Effector memory CD8-positive, alpha-beta T cell (primary cell): ENCODE measurements at places on chromosomes 1 and 21.

- H3K27ac ChIP-seq, result no peak overlapping the region
- no peak overlapping the region for H3K4me3 ChIP-seq
- no peak for DNase-seq
- H3K4me1 ChIP-seq, result no peaks in the 10 kb centered on the region
- no peaks in the 10 kb centered on the region for H3K36me3 ChIP-seq
- no peaks in the 10 kb centered on the region for H3K27me3 ChIP-seq
These were observed 344.6 kb upstream of the LYPLAL1 start for GRCh38 chr1:218829097-218829496.

GRCh38 chr1:234760303-234760723 is 150.3 kb upstream of the IRF2BP2 start:
- DNase-seq, result no peak
- H3K27ac ChIP-seq, result no peak overlapping the region
- peak overlapping the region; percentile 42 for H3K4me3 ChIP-seq
- H3K27me3 ChIP-seq, result peaks cover 5% of the 10 kb centered on the region

- H3K4me3 ChIP-seq, result no peak overlapping the region
- no peaks in the 10 kb centered on the region for H3K4me1 ChIP-seq
- H3K36me3 ChIP-seq, result no peaks in the 10 kb centered on the region
- no peak for DNase-seq
- H3K27me3 ChIP-seq, result no peaks in the 10 kb centered on the region
These were observed 36.7 kb downstream of the NFIA start for GRCh38 chr1:61119085-61119484.

DNA sequence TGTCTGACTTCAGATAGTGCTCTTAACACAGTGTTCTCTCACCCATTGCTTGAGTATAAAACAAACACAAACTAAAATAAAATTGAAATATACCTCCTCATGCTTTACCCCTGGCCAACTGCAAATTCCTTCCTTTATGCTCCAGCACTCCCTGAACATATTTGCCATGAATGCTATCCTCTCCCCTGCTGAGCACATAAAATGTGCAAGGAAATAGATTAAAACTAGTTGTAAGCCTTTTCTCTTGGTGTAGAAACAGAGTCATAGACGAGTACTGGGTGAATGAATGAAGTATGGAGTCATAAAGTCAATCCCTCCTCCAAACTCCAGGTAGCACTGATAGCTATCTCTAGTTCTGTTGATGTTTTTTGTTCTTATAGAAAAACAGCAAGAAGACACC is 2.6 kb downstream of the GPR161 start:
- peaks cover 55% of the 10 kb centered on the region for H3K27me3 ChIP-seq
- H3K4me1 ChIP-seq, result peaks cover 13% of the 10 kb centered on the region
- H3K36me3 ChIP-seq, result no peaks in the 10 kb centered on the region
- no peak overlapping the region for H3K27ac ChIP-seq

GRCh38 chr1:30719406-30720270 is 3.7 kb downstream of the MATN1 start:
- H3K4me1 ChIP-seq, result peaks cover 10% of the 10 kb centered on the region
- no peaks in the 10 kb centered on the region for H3K27me3 ChIP-seq
- peak overlapping the region; percentile 99 for H3K27ac ChIP-seq
- DNase-seq, result no peak
- peak overlapping the region; percentile 88 for H3K4me3 ChIP-seq

DNA sequence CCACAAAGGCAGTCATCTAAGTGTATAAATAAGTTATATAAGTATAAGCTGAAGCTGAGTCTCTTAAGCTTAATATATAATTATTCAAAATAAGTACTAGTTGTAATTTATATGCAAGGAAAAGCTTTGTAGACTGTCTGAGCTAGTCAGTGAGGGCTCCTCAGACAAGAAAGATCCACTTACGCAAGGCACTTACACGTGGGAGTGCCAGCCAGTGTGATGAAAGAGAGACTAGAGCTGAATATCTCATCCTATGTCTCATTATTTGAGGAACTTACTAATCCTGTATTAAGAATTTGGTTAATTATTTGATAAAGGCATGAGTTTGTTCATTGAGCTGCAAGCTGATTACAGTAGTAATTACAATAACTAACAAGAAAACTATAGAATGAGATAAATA is 146.9 kb downstream of the PDE4B start:
- no peaks in the 10 kb centered on the region for H3K27me3 ChIP-seq
- H3K4me1 ChIP-seq, result no peaks in the 10 kb centered on the region
- no peak for DNase-seq
- H3K27ac ChIP-seq, result no peak overlapping the region
- H3K4me3 ChIP-seq, result no peak overlapping the region

DNA sequence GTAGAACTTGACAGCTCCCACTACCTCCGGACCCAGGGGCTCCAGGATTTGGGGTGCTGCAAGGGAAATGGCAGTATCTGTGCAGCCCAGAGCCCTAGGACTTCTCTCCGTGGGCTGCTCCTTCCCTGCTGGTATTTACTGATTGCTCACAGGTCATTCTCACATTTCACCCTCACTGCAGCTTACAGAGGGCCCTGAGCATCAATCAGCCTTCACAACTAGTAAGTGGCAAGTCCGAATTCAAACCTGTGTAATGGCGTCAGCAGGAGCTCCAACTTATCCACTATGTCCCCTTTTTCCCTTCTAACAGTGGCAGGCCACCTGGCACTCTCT is 32.4 kb downstream of the PIK3C2B start:
- no peaks in the 10 kb centered on the region for H3K27me3 ChIP-seq
- peak overlapping the region; percentile 9 for H3K4me3 ChIP-seq
- peak overlapping the region; percentile 97 for H3K27ac ChIP-seq
- no peak for DNase-seq
- H3K36me3 ChIP-seq, result peaks cover 5% of the 10 kb centered on the region

DNA sequence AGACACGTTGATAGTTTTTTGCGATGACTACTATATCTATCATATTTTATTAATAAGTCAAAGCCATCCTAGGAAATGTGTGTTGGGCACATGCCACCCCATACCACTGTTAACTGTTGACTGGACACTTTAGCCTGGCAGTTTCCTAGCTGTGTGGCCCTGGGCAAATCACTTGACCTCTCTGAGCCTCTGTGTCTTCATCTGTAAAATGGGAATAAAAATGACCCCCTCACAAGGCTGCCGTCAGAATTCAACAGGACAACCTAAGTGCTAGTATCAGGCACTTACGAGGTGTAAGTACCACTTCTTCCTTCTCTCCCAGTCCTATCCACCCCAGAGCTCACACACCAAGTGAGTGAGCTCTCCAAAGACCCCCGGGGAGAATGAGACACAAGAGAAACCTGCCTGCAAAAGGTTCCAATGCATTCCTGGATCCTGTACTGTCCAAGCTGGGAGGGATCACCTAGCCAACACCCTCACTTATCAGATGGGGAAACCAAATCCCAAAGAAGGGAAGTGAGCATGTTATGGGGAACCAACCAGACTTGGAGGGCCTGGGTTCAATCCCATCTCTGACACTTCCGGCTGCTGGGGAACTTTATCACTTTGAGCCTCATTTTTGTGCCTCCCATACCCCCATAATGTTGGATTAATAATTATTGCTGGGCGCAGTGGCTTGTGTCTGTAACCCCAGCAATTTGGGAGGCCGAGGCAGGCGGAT is 24.9 kb downstream of the HSPG2 start:
- DNase-seq, result no peak
- H3K27ac ChIP-seq, result no peak overlapping the region
- H3K36me3 ChIP-seq, result peaks cover 3% of the 10 kb centered on the region
- peaks cover 4% of the 10 kb centered on the region for H3K27me3 ChIP-seq
- peaks cover 10% of the 10 kb centered on the region for H3K4me1 ChIP-seq

DNA sequence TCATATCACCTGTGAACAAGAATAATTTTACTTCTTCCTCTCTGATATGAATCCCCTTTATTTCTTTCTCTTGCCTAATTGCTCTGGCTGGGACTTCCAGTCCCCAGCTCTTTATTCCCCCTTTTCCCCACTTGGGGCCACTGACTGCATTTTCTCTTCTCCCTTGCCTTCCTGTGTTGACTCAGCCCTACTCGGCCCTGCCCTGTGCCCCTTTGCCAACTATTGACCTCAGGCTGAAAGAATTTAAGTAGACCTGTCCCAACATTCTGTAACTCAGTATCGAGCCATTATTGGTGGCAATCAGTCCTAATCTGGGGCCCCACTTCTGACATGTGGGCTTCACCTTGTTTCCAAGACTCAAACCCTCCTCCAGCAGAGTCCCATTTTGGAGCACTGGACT is 60.6 kb upstream of the STUM start:
- H3K4me1 ChIP-seq, result peaks cover 6% of the 10 kb centered on the region
- DNase-seq, result no peak
- peaks cover 13% of the 10 kb centered on the region for H3K27me3 ChIP-seq
- H3K36me3 ChIP-seq, result peaks cover 2% of the 10 kb centered on the region
- no peak overlapping the region for H3K4me3 ChIP-seq

DNA sequence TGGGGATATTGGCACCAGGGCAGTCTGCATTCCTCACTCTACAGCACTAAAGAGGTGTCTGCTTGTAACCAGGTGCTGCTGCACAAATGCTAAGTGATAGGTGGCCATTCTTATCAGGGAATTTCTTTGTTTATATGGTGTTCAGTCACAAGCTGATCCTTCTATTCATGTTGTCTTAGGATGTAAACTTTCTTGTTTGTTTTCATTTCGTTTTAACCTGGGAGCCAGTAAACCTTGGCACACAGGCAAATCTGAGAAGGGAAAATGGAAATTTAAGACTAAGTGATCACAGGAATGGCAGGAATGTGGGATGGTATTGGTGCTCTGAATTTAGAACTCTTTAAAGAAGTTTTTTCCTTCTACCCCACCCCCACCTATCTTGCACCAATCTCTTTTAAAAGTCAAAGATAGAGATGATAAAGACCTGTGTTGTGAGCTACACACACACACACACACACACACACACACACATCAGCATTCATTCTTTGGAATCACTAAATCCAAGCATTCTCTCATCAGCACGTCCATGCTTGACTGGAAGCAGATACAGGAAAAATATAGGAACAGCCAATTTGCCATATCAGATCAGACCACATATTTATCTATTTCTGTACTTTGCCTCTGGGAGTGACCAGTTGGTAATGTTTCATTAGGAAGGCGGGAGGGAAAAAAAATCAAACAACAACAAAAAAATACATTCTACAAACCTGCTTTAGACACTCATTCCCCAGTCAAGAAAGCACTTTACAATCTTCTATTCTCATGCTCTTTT is 451.4 kb upstream of the ADGRL2 start:
- H3K4me3 ChIP-seq, result no peak overlapping the region
- no peak for DNase-seq
- H3K36me3 ChIP-seq, result no peaks in the 10 kb centered on the region
- no peak overlapping the region for H3K27ac ChIP-seq
- no peaks in the 10 kb centered on the region for H3K4me1 ChIP-seq
- no peaks in the 10 kb centered on the region for H3K27me3 ChIP-seq

DNA sequence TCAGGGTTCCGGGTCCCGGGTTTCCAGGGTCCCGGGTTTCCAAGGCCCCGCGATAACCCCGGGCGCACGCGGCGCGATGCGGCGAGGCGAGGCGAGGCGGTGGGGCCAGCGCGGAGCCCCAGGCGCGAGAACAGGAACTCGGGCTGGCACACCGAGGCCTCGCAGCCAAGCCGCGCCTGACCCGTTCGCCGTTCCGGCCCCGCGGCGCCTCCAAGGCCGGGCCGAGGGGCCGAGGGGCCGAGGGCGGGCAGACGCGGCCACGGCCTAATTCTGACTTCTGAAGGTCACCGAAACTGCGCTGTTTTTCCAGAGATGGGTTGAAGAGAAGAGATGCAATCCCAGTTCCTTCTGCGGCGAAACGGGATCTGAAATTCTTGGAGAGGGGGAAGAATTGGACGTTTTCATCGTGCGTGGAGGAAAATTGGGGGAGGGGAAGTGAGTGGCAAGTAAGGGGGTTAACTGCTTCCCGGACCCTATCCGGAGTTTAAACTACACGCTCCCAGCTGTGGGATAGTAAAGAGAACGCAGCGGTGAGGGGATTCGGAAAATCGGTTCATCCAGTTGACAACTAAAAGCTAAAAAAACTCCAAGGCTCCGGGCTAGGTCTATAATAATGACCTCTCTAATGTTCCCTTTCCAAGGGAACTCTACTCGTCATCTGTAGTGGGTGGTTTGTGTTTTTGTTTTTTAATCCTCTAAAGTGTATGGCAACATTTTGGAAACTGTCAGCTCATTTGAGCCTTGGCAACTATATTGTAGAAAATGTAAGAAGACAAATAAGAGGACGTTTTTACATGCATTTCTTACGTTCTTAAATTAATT is 8.2 kb downstream of the TBX15 start:
- H3K4me3 ChIP-seq, result no peak overlapping the region
- no peak for DNase-seq
- no peaks in the 10 kb centered on the region for H3K36me3 ChIP-seq
- peaks cover 3% of the 10 kb centered on the region for H3K4me1 ChIP-seq
- no peak overlapping the region for H3K27ac ChIP-seq

DNA sequence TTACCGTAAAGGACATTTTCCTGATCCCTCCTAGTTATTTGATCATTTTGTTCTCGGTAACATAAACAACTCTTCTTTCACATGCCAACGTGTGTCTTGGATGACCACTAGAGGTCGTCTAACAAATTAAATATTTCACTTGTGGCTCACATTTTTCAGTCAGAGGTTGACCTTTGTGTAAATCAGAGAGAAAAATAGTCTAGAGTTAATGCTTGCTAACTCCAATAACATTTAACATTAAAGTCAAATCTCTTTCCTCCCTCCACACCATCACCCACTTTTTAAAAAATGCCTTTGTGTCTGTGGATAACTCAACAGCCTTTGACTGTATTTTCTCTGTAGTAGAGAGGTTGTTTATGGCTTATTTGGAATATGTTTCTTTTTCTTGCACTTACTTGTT is 220.5 kb upstream of the B3GALT2 start:
- H3K4me1 ChIP-seq, result peaks cover 13% of the 10 kb centered on the region
- H3K36me3 ChIP-seq, result no peaks in the 10 kb centered on the region
- H3K4me3 ChIP-seq, result no peak overlapping the region
- no peak overlapping the region for H3K27ac ChIP-seq

GRCh38 chr1:111873460-111874030 is 115.9 kb downstream of the KCND3 start:
- no peak overlapping the region for H3K4me3 ChIP-seq
- H3K27ac ChIP-seq, result no peak overlapping the region
- no peaks in the 10 kb centered on the region for H3K36me3 ChIP-seq
- no peak for DNase-seq

DNA sequence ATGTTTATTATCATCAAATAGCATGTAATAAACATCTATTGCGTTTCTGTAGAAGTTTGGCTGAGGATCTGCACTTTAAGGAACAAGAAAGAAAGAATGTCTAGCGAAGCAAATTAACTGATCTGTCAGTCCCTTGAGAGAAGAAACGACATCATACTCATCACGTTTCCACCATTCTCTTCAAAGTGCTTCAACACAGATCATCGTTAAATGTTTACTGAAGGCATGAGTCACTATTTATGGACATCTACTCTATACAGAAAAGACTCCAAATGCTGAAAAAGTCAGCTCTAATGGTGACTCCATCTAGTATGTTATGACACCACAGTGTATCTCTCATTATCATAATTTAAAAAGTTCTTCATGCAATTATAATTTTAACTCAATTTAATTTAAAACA is 369.1 kb downstream of the RGS7 start:
- no peak overlapping the region for H3K4me3 ChIP-seq
- no peaks in the 10 kb centered on the region for H3K4me1 ChIP-seq
- no peak for DNase-seq
- no peaks in the 10 kb centered on the region for H3K36me3 ChIP-seq
